Tibial nerve (tissue), 4 donors: ENCODE measurements at places on chromosomes 3 and 15. TPM values are rescaled to one million over a fixed set of nuclear protein-coding genes. Genes with fewer than 3 reads are reported as not detected.

AMIGO3 gene
- total RNA-seq, result 4.2 TPM

PPCDC gene
- 42.5 TPM for total RNA-seq

CYP19A1 gene
- 124 TPM for total RNA-seq

ARGFX gene
- total RNA-seq, result not detected

ARRDC4 gene
- total RNA-seq, result 27.1 TPM

CCDC13 gene
- total RNA-seq, result 2.2 TPM
